ENCODE measurements at places on chromosomes 5 and 9.

- DNase-seq = no peak
Measured at GRCh38 chr9:22279636-22280035, 167.0 kb upstream of the DMRTA1 start.

- no peak for DNase-seq
Measured at GRCh38 chr9:69254223-69254622, 70.8 kb upstream of the ENTREP1 start.

GRCh38 chr9:82367016-82367415 lies 378.4 kb downstream of the SPATA31D1 start:
- DNase-seq = no peak

DNA sequence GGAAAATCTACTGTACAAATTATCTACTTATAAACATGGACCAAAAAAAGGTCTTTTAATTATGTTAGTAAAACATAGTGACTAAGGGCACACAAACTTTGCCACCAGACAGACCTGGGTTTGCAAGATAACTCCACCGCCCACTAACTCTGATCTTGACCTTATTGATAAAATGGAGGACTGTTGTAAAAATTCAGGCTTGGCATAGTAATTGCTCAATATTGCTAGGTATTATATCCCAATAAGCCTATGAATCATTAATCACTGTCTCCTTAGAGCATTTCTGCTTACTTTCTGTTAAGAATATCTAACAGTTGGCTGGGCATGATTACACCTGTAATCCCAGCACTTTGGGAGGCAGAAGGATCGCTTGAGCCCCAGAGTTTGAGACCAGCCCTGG lies 3.8 kb downstream of the C9orf40 start:
- DNase-seq = no peak

DNA sequence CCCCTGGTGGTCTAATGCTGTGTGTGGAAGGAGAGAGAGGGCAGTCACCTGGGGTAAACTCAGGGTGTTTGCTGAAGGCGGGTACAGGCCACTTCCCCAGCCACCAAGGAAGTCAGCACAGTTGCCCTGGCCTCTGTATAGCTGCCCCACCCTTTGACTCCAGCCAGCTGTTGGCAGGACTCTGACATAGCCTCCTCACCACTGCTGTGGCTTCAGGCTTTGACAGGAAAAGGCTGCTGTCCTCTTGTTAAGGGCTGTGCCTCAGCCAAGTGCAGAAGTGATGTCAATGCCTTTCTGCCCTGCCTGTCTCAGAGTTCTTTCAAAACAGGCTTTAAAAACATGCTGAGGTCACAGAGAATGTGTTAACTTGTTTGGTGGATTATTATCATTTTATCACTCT lies 487.2 kb upstream of the KLF4 start:
- no peak for DNase-seq

DNA sequence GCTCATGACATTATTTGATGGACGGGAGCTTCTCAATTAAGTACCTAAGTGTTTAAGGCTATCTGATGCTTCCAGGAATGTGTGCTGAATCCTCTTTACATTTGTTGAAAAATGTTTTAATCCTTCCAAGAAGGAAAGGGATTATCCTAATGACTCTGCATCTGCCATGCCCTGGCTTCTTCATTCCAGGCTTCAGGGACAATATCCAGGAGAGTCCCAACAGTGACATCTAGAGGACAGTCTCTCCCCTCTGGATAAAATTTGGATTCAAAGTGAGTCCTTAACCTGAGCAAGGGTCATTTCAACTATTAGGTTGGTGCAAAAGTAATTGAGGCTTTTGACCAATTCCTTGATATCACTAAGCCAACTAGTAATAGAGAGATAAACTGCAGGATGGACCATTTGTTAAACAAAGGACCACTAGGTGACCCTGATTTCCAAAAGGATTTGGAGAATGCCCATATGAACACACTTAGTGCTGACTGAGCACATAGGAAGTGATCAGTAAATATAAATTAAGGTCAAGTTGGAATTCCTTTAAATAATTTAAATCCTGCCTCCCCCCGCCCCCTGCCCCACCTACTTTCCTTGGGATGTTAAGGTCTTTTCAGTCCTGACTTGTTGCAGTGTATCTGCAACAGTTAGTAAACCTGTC lies 19.1 kb downstream of the TNFSF8 start:
- peak; percentile 78 for DNase-seq

DNA sequence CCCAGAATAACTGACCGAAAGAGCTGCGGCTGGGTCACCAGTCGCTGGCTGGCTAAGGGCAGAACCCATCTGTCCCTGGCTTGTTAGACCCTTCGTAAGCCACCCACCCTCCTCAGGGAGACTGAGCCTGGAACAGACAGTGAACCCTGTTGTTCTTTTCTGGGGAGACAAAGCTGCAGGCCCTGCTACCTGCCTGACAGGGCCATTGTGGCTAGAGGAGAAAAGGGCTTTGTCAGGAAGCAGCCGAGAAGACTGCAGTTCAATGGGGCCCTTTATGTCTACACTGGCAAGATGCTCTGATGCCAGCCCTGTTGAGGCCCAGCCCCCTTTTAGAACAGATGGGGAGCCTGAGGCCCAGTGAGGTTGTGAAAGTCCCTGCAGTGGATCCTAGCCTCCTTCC lies 3.7 kb upstream of the NIPAL4 start:
- DNase-seq = no peak

- DNase-seq = no peak
Measured at GRCh38 chr5:179792612-179793467, 946 bp upstream of the LTC4S start.

GRCh38 chr9:14591411-14591810 lies 101.8 kb downstream of the ZDHHC21 start:
- DNase-seq = no peak

- DNase-seq = peak; percentile 72
Measured at GRCh38 chr9:130337318-130337717, 71.8 kb downstream of the HMCN2 start.

Measured in NCI-H2029 treated with DMSO at 0.1 percent for 48 hours (cell line).